Esophagus muscularis mucosa (tissue), 4 donors: ENCODE measurements at places on chromosomes 7 and 10. TPM values are rescaled to one million over a fixed set of nuclear protein-coding genes. Genes with fewer than 3 reads are reported as not detected.
A peak's percentile ranks its signal among the peaks of the same experiment; 100 is the strongest.

DNA sequence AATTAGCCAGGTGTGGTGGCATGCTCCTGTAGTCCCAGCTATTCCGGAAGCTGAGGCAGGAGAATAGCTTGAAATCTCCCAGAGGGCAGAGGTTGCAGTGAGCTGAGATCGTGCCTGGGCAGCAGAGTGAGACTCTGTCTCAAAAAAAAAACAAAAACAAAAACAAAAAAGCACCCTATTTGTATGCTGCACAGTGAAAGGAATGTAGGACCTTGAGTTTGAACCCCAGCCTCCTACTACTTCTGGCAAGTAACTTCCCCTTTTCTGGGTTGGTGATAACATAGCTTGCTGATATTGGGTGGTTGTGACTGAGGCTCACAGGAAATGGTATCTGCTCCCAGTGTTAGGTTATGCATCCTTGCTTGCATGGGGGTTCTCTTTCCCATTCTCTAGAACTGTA is 205.3 kb downstream of the BUB3 start:
- DNase-seq = no peak

DNA sequence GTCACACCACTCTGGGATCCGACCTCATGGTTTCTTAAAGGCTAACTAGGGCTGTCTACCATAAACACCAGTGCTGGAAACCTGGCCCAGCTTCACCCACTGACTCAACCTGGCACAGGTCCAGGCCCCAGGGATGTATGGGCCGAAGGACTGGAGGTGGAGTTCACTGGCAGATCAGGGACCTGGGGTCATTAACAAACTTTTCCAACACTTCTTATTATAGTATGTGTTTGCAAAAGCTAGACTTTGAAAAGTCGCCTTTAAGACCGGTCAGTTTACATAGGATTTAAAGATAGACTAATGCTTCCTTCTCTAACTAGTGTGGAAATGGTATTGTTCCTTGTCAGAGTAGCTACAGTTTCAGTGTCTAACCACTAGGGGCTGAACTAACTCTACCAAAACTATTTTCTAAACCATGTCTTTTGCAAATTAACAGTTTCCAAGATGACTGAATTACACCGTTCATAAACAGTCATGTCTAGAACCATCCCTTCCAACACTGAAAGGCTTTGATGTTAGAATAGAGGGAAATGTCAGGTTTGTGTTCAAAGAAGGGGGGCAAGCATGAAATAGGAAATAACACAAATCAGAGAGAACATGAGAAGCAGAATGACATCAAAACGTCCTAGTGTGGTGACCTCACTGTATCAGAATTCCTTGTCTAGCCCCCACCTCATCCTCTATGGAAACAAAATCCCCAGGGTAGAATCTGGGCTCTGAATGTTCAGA is 29.7 kb downstream of the STN1 start:
- DNase-seq = no peak

DNA sequence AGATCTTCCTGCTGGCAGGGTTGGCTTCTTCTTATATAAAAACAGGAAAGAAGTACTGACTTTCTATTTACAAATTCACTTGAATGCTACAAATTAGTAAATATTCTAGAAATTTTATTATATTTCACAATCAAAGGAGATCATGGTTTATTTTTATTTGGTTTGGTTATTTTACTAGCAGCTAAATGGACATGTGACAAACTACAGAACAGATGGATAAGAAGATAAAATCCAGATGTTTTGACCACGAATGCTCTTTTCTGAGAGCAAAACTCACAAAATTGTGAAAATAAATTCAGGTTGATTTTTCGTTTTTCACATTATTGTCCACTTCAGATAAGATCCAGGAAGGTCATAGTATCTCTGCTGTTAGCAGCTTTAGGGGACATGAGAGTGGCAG is 55.4 kb downstream of the CACNA2D1 start:
- DNase-seq = no peak

- DNase-seq = peak; percentile 74
These were observed 771.6 kb upstream of the COBL start for GRCh38 chr7:52088008-52088901.

DNA sequence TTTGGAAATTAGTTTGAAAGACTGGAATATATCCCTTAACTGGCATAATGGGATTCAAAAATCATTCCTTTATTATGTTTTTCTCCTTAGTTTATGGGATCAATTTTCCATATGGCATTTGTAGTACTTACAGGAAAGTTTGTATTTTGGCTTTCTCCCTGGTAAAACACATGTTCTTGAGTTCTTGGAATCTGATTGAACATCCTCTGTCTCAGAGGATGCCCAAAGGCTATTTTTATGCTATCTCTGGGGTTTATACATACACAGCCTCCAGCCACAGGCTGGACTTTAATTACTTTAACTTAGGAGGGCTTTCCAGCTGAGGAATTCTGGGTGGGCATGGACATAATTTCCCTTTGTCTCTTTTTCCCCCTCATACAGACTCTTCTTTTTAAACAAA is 236.4 kb downstream of the HGF start:
- DNase-seq = no peak

NEUROG3 gene
- 0.66 TPM for total RNA-seq

GIMAP7 gene
- 19.5 TPM for total RNA-seq

MXI1 gene
- 226 TPM for total RNA-seq
